ENCODE measurements at places on chromosomes 1 and 21.

GRCh38 chr1:15948595-15949452, 27.1 kb downstream of the ZBTB17 start:
- peak; percentile 64 for DNase-seq

DNA sequence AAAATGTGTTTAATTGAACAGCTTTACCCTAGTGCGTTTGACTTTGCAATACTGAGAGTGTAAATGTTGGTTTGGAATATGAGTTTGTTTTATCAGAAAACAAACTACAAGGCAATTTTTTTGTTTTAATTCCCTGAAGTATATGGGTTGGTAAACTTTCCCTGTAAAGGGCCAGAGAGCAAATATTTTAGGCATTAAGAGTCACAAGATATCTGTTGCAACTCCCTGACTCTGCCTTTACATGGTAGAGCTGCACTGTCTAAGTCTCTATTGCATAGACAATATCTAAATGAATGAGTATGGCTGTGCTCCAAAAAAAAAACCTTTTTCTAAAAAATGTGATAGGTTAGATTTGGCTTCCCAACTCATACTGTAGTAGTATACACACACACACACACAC, 115.1 kb upstream of the PBX1 start:
- no peak for DNase-seq

GRCh38 chr1:195597891-195598290, 1010.3 kb downstream of the KCNT2 start:
- no peak for DNase-seq

DNA sequence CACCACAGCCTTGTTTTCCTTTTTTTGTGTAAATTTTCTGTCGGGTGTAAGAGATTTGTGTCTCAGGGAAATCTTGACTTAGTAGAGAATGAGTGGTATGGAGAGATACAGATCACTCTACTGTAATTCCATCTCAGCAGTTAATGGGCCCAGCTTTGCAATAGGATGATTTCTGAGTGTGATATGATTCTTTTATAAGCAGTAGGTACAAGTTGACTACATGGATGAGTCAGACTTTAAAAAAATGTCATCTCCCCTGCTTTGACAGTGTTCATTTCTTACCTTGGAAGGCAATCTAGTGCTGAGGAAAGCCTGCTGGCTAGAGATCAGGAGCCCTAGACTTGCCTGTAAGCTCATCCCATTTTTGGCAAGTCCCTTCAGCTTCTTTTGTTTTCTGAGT, 261.9 kb downstream of the RYR2 start:
- DNase-seq, result no peak

DNA sequence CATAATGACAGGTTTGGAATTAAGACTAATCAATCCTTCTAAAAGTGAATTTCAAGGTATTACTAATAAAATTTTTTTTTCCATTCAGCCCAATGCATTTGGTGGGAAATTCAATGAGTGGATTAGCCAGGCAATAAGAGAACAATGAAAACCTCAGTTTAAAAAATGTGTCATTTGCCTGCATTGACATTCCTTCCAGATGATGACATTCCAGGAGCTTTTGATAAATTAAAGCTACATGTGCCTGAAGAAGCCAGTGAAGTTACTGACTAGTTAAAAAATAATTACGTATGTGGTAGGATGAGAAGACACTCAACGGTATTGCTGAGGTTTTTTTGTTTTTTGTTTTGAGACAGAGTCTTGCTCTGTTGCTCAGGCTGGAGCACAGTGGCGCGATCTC, 37.9 kb upstream of the RC3H1 start:
- no peak for DNase-seq

DNA sequence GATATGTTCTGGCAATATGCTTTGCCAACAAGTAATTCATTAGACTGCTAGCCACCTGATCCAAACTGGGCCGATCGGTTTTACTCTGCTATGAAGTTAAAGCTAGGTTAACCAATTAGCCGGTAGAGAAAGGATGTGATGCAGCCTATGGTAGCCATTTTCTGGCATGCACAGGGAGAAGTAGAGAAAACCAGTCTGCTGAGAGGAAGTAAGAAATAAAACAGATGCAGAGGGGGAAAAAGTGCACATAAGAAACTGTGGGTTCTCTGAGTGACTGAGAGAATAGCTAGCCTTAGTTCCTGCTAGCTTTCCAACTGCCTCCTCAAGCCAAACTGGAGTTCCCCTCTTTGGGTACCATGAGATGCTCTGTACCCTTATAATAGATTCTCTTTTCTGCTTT, 52.8 kb downstream of the ARID4B start:
- DNase-seq, result no peak

DNA sequence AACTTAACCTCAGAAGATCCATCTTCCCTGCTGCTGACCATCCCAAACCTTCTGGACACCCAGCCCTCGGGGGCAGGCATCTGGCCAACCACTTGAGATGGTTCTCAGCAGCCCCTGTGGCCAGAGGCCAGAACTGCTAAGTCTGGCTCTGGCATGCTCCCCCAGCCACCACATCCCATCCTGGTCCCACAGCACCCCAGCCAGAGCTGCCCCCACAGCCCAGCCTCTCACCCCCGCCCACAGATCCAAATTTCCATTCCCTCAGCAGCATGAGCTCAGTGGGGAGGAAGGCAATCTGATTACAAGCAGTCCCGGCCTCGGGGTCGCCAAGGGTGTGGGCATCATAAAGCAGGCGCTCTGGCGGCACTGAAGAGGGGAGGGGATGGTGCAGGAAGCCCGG, 45.6 kb downstream of the GLIS1 start:
- no peak for DNase-seq

- no peak for DNase-seq
Observed at GRCh38 chr1:45322486-45323040, 4.1 kb upstream of the HPDL start.

GRCh38 chr1:151713044-151713443, 3.6 kb downstream of the CELF3 start:
- DNase-seq, result no peak

DNA sequence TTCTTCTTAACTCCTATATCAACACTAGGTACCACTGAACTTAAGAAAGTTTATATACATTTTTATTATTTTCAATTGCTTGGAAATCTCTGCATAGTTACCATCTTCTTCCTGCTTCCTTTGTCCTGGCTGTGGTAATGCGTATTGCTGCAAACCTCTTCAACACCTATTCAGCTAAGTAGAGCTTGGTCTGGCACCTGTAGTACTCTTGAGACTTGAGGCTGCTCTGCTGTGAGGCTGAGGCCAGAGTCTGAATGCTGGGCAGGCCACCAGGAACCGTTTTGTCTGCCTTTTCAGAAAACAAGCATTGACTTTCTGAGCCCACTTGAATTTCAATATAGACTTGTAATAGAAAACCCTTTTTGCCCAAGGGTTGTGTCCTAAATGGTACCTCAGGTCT, 52.0 kb upstream of the RGS2 start:
- no peak for DNase-seq

DNA sequence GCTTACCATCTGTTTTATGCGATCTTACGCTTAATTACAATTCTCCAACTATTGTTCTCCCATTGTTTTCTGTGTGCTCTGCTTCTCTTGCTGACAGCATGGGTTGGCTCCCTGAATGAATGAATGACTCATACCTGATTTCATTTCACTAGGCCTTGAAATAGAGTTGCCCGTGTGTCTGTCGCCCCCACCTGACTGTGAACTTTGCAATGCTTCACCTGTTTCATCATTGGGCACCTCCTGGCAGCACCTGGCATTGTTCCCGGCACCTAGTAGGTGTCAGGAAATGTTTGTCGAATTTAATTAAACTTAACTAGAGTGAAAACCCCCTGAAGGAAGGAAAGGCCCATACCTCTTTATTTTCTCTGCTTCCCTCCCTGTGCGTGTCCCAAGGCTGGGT, 120.5 kb upstream of the KLHDC7A start:
- no peak for DNase-seq

- DNase-seq, result no peak
Observed at GRCh38 chr1:187646536-187647107, 817.9 kb downstream of the PLA2G4A start.

DNA sequence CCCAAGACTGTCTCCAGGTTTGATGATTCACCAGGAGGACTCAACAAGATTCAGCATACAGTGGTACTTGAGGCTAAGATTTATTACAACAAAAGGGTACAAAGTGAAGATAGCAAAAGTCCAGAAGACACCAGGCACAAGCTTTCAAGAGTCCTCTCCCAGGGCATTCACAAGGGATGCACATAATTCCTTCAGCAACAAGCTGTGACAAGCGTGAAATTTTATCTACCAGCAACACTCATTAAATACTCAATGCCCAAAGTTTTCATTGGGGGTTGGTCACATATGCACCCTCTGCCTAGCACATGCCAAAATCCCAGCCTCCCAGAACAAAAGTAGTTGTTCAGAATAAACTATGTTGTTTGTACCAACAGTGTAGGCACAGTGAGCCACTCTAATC, 62.3 kb downstream of the PRKACB start:
- DNase-seq, result no peak

DNA sequence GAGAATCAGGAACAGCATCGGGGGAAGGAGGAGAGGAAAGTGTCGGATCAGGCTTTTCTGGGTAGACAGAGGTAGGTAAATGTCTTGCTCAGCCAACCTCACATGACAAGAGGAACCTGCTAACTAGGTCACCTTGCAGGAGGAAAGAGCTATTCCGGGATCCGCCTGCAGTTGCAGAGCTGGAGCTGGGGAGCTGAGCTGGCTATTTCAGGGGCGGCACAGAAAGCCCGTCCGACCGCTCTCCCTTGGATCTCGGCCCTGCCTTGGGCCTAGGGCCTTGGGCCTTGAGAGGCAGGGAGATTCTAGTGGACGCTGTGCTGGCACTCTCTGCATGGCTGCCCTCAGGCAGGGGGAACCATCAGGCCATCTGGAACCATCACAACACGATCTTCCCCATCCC, 56.5 kb upstream of the CTPS1 start:
- no peak for DNase-seq

- DNase-seq, result no peak
Observed at GRCh38 chr1:4267381-4268261, 367.5 kb upstream of the C1orf174 start.
